ENCODE measurements at places on chromosomes 1 and 21.
A peak's percentile ranks its signal among the peaks of the same experiment; 100 is the strongest.

GRCh38 chr1:180130651-180131050 is 24.0 kb upstream of the QSOX1 start:
- no peak for DNase-seq

- no peak for DNase-seq
These were observed 227.7 kb upstream of the IRF2BP2 start for GRCh38 chr1:234837713-234838112.

DNA sequence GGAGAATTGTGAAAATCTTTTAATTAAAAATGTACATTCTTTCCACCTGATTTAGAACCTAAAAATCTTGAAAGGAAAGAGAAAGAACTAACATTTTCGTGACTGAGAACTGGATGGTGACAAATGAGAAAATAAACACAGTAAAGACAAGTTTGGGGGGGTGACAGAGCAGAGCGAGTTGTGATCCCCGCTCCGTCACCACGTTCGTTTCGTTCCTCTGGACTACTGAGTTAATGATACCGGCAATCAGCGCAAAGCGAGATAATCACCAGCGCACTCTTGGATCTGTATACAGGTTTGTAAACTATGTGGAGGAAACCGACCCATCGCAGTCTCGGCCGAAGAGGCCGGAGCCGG is 31.2 kb upstream of the CFAP126 start:
- DNase-seq: no peak

DNA sequence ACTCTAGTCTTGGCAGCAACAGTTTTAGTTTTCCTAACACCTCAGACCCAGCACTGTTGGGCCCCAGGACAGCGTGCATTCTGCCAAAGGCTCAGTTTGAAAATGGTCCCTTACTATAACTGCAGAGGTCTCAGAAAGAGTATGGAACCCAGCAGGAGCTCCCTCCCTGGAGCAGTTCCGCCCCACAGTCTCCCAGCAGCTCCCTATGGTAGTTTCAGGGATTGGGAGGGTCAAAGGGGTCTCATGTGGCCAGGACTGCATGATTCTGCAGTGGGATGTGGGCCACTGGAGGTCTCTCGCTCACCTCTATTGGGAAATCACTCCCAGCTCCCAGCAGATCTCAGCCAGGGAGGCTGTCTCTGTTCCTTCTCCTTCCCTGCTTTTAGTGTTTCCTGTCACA is 12.3 kb downstream of the LY9 start:
- no peak for DNase-seq

GRCh38 chr1:235093696-235094592 is 34.7 kb downstream of the TOMM20 start:
- DNase-seq: peak; percentile 55

GRCh38 chr1:30043731-30044408 is 679.5 kb downstream of the MATN1 start:
- no peak for DNase-seq
